ENCODE measurements at places on chromosomes 4 and X. TPM values are rescaled to one million over a fixed set of nuclear protein-coding genes. Genes with fewer than 3 reads are reported as not detected.

Gene ZNF141
- 20.6 TPM for total RNA-seq

DNA sequence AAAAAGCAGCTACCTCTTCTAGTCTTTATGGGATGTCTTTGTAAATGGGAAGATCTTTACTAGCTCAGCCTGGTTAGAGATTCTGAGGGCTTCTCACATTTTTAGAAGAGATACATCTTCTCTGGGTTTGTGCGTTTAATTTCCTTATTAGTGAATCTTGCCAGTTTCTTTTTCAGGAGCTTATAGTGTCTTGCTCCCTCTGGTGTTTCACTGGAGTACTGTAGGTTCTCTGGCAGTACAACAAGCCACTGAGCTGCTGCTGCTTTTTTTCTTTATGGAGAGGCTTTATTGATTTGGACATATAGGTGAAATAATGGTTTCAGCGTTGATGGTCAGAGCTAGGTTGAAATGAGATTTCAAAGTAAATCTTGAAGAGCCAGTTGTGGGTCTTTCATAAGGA lies 82.9 kb downstream of the LAS1L start:
- DNase-seq, result peak; percentile 67

- DNase-seq, result no peak
Measured at GRCh38 chr4:151652841-151653547, 107.8 kb downstream of the GATB start.

Gene VCX3A
- total RNA-seq, result not detected

GRCh38 chr4:139676913-139677585 lies 11.4 kb downstream of the MGST2 start:
- DNase-seq, result no peak

GRCh38 chrX:22021751-22022324 lies 10.3 kb upstream of the PHEX start:
- DNase-seq, result peak; percentile 41

DNA sequence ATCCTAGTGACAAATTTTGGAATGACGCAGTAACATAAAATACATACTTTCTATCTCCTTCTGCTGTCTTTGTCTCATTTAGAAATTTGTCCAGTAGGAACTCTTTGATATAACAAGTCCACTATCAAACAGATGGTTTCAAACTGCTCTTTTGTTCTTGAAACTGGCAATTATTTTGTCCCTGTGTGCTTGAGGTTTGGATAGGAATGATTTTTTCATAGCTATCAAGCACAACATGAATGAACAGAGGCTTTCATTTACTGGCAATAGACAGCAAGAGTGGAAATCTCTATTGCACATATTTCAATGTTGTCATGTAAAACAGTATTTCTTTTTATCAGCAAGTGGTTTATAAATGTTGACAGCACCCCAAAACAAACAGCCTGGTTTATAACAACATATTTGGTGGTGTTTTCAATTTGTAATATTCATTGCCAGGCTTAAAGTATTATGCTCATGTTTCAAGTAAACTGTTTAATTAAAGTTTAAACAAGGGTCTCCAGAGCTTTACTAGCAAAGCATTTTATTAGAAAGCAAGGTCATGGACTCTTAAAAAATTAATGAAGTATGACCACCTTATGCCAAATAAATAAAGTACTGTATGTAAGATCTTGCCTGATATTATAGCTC lies 60.0 kb downstream of the TIGD2 start:
- DNase-seq, result no peak

DNA sequence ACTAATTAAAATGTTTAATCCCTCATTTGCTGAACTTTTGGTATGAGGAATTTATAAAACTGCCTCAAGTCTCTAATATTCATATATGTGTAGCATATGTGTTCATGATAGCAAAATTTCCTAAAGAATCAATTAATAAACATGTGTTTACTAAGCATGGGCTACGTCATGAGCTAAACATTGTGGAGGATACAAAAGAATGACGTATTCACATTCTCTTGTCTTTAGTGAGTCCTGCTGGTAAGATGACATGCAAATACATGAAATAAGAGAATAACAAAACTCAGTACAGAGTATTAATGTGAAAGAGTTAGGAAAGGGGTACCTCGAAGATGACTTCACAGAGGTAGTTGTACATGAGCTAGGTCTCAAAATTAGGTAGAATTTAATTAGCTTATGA lies 121.9 kb upstream of the POF1B start:
- no peak for DNase-seq

DNA sequence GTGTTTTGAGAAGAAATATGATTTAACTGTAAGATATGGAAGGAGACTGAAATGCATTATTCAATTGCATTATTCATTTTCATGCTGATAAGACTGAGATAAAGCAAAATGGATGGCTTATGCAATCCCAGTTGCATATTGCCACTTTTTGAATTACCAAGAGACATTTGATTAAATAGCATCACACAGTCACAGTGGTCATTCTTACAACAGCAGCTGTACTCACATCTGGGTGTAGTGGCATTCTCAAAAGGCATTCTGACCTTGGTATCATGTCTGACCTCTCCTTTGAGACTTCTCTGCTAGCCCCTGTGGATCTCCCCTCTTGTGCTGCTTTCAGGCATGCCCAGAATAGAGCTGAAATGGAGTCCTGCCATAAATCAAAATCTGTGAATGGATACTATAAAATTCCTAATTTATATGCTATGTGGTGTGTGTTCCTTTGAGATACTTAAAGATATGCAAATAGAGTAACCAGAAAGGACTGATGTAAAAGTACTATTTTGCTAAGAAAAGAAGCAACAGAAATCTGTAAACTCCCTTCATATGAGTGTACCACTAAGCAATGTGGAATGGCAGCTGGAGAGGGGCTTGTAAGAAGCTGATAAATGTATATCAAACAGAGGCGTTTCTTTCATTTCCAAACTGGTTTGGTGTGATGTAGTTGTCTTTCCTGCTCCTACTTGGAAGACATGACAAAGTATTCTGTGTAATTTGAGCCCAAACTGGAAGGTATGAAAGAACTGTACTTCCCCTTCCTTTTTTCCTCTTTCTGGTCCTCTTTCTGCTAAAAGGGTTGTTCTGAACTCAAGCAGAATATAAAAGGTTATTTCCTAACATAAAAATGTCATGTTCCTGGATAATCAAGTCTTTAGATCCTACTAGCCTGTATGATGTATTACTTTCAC lies 25.4 kb upstream of the METAP1 start:
- no peak for DNase-seq

Gene C4orf50
- total RNA-seq, result not detected

Gene TKTL2
- total RNA-seq, result not detected

DNA sequence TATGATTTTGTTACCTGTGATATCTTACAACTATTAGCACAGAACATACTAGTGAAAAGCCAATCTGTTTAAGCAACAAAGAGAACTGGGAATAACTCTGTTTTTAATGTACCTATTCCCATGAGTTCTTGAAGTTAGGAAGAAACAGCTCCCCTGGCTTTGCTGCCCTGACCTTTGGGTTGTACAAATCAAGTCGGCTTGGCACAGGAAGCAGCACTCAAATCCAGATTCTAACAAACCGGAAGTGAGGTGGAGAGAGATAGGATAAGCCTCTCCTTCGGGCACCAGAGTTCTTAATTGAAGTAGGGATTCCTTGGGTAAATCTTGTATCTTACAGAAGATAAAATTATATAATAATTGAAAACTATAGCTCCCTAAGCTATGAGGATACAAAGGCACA lies 144.8 kb upstream of the CPEB2 start:
- DNase-seq, result no peak

DNA sequence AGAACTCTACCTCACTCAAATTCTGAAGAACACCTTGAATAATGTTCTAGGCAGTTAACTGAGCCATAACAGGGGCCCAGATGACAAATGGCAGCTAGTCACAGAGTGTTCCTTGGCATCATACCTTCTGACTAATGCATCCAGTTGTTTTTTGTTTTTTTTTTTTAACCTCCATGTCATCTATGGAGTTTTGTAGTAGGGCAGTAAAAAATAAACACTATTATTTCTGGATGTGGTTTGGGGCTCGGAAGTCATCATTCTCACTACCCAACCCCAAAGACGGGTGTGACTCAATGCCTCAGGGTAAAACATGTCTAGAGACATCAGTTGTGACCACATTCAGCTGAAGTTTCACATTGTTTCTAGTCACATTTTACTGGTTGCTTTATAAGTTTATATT lies 31.2 kb upstream of the MCF2 start:
- no peak for DNase-seq

Gene JAKMIP1
- total RNA-seq, result not detected

Gene ACE2
- total RNA-seq, result not detected

Gene RTL3
- total RNA-seq, result under 0.01 TPM

- DNase-seq, result no peak
Measured at GRCh38 chrX:107773906-107774435, 1.6 kb downstream of the TSC22D3 start.

DNA sequence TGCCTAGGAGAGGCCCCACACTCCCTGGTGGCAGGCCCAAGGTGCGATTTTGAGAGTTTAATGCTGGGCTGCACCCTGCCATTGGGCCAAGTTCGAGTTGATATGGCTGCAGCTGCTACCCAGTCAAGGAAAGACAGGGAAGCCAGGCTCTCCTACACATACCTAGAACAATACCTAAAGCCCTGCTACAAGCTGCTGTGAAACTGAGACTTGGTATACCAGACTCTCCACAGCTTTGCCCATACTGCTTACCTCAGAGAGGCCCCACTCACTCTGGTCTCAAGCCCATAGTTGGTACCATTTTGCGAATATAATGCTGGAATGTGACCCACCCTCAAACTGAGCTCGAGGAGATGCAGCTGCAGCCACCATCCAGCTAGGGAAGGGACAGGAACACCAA lies 147.7 kb upstream of the MAGEB2 start:
- no peak for DNase-seq

Gene SLC7A11
- 46.3 TPM for total RNA-seq

DNA sequence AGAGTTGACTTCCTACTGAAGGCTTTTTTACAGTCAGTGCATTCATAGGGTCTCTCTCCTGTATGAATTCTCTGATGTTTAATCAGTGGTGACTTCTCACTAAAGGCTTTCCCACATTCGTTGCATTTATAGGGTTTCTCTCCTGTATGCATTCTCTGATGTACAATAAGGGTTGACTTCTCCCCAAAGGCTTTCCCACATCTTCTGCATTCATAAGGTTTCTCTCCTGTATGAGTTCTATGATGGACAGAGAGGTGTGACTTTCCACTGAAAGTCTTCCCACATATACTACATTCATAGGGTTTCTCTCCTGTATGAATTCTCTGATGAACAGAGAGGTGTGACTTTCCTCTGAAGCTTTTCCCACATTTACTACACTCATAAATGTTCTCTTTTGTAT lies 45.2 kb downstream of the ZNF674 start:
- DNase-seq, result no peak

DNA sequence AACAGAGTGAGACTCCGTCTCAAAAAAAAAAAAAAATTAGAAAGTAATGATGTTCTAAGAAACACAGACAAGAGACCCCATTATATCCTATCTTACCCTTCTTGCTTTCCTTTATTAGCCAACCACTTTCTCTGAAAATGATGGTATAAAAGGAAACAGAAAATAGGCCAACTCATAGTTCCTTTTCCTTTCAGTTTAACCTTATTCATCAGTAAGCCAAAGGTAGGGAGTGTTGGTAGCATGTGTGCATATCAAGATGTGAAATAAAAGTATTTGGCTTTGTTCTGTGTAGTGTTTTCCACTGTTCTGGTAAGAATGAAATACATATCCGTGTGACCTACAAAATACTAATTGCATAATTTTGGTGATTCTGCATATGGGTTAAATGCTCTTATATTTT lies 266.6 kb downstream of the ZNF674 start:
- no peak for DNase-seq

DNA sequence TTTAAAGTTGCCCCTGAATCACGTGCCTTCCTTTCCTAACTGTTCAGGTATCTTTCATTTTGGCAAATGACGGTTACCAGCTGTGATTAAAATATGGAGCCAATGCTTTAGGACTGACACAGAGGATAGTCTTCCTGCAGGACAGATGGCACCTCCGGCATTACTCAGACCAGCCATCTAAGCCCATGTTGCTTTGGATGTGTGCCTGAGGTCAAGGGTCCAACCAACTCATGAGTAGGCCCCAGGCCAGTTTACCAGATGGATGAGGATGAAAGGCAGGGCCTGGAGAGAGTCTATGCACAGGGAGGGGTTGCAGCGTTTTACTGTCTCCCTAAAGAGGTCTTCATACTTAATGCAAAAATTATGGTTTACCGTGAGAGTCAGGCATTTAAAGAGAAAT lies 174.0 kb upstream of the GATB start:
- DNase-seq, result no peak

Gene OCIAD1
- 87.5 TPM for total RNA-seq

Gene GPRASP1
- total RNA-seq, result 3.5 TPM

DNA sequence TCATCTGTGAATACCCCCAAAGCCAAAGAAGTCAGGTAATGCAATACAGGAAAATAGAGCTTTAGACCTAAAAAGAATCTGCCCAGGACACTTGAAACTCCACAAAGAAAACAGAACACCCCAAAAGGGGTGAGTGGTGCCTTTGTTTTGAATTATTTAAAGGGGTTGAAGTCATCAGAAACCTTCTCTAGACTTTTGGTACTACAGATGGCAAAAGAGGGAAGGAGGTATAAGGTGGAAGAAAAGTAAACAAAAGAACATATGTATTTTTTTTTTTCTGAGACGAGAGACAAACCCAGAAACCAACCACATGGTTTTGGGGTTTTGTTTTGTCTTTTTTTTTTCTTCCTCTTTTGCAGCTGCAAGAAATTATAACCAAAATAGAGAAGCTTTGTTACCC lies 1477.8 kb downstream of the C4orf33 start:
- no peak for DNase-seq

DNA sequence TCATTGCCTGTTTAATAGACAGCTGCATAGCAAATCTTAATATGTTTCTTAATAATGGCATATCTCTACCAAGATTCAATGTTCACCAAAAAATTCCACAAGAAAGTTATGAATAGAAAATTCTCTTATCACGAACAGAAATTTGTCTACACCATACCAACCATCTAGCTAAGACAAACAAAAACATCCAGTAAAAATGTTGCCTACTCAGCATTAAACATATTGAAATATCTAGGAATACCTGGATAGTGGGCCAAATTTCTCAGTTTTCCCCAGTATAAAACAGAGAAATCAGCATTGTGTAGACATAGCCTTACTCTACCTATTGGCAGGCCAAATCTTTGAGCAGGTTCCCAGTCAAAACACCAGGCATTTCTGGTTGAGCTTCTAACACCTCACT lies 598.6 kb downstream of the KLHL13 start:
- no peak for DNase-seq

GRCh38 chr4:183422962-183423631 lies 21.3 kb upstream of the CDKN2AIP start:
- DNase-seq, result no peak

- no peak for DNase-seq
Measured at GRCh38 chrX:38649221-38649620, 87.9 kb downstream of the TSPAN7 start.

GRCh38 chrX:46386511-46386910 lies 158.7 kb downstream of the ZNF674 start:
- no peak for DNase-seq

GRCh38 chr4:163606896-163607691 lies 112.6 kb downstream of the TMA16 start:
- DNase-seq, result no peak

GRCh38 chr4:90165883-90166282 lies 38.7 kb downstream of the CCSER1 start:
- no peak for DNase-seq

Gene KLHL4
- total RNA-seq, result 1.2 TPM
